Hindlimb muscle (tissue), 1 donor: ENCODE measurements at places on chromosomes 1 and 21.

- DNase-seq: no peak
Observed at GRCh38 chr1:85289207-85289847, 12.9 kb upstream of the BCL10 start.

DNA sequence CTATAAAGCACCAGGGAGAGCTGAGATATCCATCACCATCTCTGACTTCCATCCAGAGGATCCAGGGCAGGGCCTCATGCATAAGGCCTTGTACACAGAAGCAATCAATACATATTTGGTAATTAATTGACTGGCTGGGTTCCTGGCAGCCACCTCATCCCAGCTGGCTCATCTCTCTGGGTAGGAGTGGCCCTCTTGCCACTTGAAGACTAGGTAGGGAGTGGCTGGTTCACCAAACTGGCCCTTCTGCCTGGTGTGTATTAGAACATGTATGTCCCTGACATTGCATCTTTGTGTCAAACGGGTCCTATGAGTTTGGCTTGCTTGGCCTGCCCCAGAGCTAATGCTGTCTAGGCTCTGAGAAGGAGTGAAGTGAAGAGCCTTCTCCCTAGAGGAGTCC lies 11.8 kb downstream of the NUAK2 start:
- DNase-seq: no peak

GRCh38 chr1:59125154-59125553 lies 171.7 kb upstream of the FGGY start:
- DNase-seq: no peak

DNA sequence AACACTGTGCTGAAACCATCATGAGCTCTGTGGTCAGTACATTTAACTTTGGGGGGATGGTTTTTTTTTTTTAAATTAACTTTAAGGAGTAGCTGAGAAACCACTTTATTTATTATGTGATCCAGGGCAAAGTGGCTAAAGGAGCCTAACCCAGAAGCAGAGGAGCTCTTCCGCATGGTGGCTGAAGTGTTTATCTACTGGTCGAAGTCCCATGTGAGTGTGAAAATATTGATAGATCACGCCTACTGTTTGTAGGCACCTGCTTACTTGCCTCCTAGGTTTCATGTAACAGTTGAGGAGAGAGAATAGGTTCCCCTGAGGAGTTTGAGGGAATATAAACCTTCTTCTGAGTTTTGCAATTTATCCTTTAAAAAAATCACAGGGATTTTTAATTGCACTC lies 181.4 kb downstream of the ZP4 start:
- no peak for DNase-seq

DNA sequence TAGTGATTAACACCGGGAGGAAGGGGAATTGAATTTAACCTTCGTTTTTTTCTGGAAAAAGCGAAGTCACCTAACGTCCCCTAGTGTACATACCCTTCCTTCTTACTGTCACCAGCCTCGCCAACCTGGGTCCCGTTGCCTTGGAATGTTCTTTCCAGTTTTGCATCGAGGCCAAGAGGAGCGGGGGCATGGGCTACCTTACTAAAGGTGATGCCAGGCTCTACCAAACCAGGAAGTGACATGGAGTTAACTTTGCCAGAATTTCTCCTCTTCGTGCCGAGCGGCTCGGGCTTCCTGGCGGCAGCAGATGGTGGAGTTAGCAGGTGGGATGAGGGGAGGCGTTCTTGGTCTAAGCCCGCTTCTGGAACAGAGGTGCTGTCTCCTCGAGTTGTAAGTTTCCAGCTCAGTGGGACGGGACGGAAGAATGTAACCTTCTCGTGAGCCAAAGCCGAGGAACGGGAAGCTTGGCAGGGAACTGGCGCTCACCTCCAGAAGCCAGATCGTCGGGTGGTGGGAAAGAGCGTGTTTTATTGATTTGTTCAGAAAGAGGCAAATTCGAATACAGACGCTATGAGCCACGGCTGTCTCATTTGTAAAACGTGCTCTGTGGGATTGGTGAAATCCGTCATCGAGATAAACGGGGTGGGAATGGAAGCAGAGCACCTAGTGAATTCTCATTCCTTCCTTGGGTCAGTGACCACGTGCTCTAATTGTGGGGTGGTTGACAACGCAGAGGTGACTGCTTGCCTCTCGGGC lies 486 bp downstream of the NIPAL3 start:
- DNase-seq: no peak

DNA sequence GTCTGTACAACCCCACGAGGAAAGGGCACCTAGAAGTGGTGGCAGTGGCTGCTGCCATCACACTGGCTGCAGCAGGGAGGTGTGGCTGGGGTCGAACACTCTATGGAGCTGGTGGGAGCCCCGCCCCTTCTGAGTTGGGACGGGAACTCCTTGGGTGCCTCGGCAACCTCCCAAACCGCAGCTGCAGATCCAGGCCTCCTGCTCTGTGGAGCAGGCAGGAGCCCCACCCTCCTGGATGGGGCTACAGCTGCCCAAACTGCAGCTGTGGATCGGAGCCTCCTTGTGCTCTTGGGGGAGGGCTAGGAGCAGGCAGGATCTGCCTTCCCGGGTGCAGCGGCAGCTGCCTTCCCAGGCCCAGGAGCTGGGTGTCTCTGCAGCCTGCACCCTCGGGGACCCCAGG lies 38.9 kb upstream of the TARDBP start:
- peak; percentile 42 for DNase-seq

DNA sequence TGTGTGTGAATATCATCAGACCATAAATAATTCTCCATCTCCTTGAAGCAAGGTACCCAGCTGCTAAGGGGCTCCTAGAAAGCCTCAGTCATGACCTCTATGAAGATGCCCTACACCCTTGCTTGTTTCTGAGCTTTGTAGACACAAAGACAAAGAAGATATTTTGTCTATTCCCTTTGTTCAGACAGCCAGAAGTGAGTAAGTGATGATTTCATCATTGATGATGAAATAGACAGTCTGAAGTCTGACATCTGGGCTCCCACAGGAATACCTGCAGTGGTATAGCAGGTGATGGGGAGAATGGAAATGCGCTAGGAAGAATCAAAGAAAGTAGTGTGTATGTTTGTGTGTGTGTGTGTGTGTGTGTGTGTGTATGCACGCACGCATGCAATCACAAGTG lies 82.2 kb upstream of the DPT start:
- no peak for DNase-seq

- DNase-seq: no peak
Observed at GRCh38 chr1:245031041-245031440, 123.7 kb upstream of the KIF26B start.

- DNase-seq: no peak
Observed at GRCh38 chr1:39727932-39728317, 10.8 kb upstream of the PPIE start.

GRCh38 chr21:29297483-29298347 lies 1.0 kb upstream of the BACH1 start:
- no peak for DNase-seq

- DNase-seq: no peak
Observed at GRCh38 chr1:48526008-48526710, 54.2 kb upstream of the SPATA6 start.

GRCh38 chr1:27772036-27772931 lies 735 bp upstream of the STX12 start:
- DNase-seq: peak; percentile 32

GRCh38 chr1:211231873-211232272 lies 27.3 kb upstream of the RCOR3 start:
- no peak for DNase-seq

DNA sequence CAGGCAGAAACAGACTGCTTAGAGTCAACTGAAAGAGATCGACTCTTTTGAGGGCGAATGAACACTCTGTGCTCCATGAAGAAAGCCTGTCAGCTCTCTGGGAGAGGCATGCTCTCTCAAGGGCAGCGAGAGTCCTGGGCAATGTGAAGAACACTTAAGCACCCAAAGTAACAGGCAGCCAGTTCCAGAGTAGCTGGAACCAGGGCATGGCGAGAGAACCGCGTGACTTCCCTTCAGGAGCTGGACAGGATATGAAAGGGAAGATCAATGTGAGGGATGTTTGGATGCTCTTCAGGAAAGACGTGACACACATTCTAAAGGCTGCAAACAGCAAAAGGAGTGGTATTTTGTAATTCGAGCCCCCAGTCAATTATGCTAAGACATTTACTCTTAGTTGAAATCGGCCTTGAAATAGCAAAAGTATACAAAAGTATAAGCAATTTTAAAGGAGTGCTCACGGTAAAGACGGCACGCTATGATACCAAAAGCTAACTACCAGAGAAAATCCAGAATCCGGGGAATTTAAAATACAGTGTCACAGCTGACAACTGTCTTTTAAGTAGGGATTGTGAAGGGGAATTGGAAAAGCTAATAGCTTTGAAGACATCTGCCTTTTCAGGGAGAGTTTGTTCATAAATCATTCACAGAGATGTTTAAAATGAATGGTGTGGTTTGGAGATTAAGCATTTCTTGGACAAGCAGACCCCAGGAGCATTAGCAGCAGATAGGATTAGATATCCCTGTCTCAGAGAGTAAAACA lies 20.8 kb downstream of the ADAMTS5 start:
- DNase-seq: no peak

- DNase-seq: no peak
Observed at GRCh38 chr21:44755227-44755626, 43.9 kb upstream of the TSPEAR start.

- no peak for DNase-seq
Observed at GRCh38 chr1:158248771-158249170, 5.5 kb upstream of the CD1A start.

DNA sequence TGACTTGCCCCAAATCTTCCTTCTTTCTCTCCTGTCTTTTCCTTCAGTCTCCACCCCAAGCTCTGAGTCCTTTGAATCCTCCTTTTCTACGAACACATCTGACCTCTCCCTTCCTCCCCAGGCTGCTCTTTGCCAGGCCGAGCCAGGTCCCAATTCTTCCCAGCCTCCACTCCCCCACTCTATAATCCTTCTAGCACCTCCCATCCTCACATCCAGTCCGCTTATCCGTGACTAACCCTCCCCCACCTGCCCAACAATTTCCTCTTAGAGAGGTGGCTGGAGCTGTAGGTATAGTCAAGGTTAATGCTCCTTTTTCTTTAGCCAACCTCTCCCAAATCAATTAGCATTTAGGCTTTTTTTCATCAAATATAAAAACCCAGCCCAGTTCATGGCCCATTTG lies 9.5 kb upstream of the HPDL start:
- no peak for DNase-seq

GRCh38 chr1:53470155-53470554 lies 11.0 kb downstream of the DMRTB1 start:
- DNase-seq: peak; percentile 41
